ENCODE measurements at places on chromosomes 13 and 19. TPM values are rescaled to one million over a fixed set of nuclear protein-coding genes. Genes with fewer than 3 reads are reported as not detected.

S1PR4 gene
- not detected for total RNA-seq

SLC7A10 gene
- total RNA-seq: not detected

MBD3L2 gene
- not detected for total RNA-seq

ZNF681 gene
- total RNA-seq: 1.8 TPM

MCEMP1 gene
- not detected for total RNA-seq

GRIK5 gene
- total RNA-seq: 0.39 TPM

PTPRH gene
- 3.9 TPM for total RNA-seq

RASAL3 gene
- 0.32 TPM for total RNA-seq

KLK6 gene
- not detected for total RNA-seq

CEACAM7 gene
- not detected for total RNA-seq

AZU1 gene
- not detected for total RNA-seq

IGFLR1 gene
- 6.9 TPM for total RNA-seq

TUBA3C gene
- not detected for total RNA-seq

ZNF497 gene
- 0.52 TPM for total RNA-seq

XRCC1 gene
- total RNA-seq: 21.6 TPM

IFNL1 gene
- not detected for total RNA-seq

CCL25 gene
- not detected for total RNA-seq

ZNF83 gene
- 22.2 TPM for total RNA-seq

LYL1 gene
- total RNA-seq: 0.48 TPM

ATXN8OS gene
- total RNA-seq: not detected

PRPF31 gene
- total RNA-seq: 72.5 TPM

SLITRK6 gene
- total RNA-seq: 4.0 TPM

KLK7 gene
- total RNA-seq: not detected

ZNF536 gene
- not detected for total RNA-seq

ERICH6B gene
- total RNA-seq: not detected

LILRA1 gene
- total RNA-seq: not detected

Measured in epithelial cell of alveolus of lung (primary cell).